ENCODE measurements at places on chromosomes 1 and 21. TPM values are rescaled to one million over a fixed set of nuclear protein-coding genes. Genes with fewer than 3 reads are reported as not detected.

Gene KCND3
- total RNA-seq: not detected

Gene PLPPR4
- 10.5 TPM for total RNA-seq

Gene CLDN19
- total RNA-seq: not detected

Gene AGTRAP
- total RNA-seq: 105 TPM

GRCh38 chr1:96880626-96881025 lies 159.0 kb downstream of the PTBP2 start:
- no peak for DNase-seq

DNA sequence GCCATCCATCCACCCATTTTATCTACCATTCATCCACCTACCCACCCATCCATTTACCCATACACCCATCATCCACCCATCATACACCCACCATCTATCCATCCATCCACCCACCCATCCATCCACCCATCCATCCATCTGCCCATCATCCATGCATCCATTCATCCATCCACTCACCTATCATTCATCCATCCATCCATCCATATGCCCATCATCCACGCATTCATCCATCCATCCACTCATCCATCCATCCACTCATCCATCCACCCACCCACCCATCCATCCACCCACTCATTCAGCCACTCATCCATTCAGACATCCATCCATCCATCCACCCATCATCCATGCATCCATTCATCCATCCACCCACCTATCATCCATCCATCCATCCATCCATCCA lies 31.9 kb upstream of the UTS2 start:
- DNase-seq: no peak

- no peak for DNase-seq
Measured at GRCh38 chr1:65691972-65692371, 100.7 kb upstream of the PDE4B start.

GRCh38 chr1:230077436-230078213 lies 10.6 kb downstream of the GALNT2 start:
- DNase-seq: peak; percentile 49

DNA sequence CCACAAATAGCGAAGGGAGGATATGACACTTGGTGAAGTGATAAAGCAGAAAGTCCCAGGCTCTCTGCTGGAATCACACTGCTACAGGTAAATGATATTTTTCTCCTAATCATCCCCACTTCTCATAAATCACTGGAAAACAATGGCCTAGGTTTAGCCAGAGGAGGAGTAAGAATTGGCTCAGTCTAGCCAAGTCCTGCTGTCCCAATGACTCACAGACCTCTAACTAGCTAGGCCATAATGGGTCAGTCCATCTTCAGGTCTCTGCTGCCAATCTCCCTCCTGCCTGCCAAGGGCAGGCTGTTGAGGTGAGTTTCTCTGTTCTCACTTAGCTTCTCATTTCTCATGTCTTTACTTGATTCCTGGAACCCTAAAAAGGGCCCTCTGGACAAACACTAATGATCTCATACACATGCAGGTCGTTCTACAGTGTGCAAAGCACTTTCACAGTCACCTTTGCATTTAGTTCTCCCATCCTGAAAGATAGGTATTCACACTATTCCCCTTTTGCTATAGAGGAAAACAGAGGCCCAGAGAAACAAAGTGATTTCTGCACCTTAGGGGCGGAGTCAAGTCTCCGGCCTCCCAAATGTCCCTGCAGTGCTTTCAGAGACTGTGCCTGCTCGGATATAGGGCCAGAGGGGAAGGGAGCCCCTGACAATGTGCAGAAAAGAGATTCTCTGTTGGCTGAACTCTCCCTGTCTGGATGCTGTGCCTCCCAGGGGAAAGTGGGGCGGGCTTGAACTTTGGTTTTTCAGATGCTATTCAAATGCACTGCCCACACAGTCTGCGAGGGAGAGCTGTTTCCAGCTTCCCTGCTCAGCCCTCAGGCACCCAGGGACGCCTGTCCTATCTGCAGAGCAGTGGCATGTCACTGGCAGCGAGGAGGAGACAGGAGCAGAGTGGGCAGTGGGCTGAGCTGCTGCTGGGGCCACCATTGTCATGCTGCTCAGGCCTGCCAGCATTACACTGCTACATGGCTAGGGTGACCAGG lies 3.9 kb upstream of the CDK18 start:
- DNase-seq: peak; percentile 59

- DNase-seq: no peak
Measured at GRCh38 chr21:45498646-45499000, 43.6 kb downstream of the SLC19A1 start.

- DNase-seq: no peak
Measured at GRCh38 chr1:160086456-160086892, 5.1 kb downstream of the KCNJ9 start.

- DNase-seq: no peak
Measured at GRCh38 chr1:2184531-2184930, 10.0 kb downstream of the FAAP20 start.

DNA sequence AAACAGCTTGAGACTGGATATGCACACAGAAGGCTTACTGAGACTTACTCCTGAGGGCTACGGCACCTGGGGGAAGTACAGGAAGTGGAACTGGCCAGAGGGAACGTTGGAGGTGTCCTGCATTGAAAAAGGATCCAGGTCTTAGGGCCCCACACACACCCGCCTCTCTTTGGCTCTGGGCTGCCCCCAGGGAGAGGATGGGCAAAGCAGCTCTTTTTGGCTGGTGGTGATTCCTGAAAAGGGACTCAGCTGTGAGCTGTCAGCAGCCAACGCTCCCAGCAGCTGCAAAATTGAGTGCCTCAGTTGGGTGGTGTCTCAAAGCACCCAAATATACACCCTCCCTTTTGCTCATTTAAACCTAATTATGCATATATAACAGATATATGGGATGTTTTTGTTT lies 213.2 kb downstream of the TNR start:
- DNase-seq: no peak
